ENCODE measurements at places on chromosomes 13 and 19.

DNA sequence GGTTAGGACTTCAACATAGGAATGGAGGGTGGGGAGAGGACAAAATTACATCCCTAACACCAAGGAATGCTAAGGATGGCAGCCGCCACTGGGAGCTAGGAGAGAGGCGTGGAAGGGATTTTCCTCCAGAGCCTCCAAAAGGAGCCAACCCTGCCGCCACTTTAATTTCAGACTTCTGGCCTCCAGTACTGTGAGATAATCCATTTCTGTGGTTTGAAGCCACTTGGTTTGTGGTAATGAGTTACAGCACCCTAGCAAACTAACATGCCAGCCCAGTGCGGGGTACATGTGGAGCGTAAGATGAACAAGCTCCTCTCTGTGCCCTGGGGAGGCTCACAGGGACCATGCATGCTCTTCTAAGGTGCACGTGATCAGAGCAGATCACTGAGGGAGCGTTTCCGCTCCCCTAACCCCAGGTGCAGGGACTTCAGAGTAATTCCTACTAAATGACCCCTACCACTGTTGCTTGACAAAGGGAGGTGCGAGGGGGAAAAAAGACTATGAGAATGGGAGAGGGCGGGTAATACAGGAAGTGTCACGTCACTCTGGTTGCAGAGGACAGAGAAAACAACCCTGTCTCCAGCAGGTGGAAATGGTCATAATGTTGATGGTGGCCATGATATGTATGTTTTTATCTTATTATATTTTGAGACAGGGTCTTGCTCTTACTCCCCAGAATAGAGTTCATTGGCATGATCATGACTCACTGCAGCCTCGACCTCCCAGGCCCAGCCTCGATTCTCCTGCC is 12.0 kb downstream of the FPR1 start:
- DNase-seq = no peak

- DNase-seq = no peak
Observed at GRCh38 chr13:32905864-32906180, 110.4 kb upstream of the KL start.

- peak; percentile 21 for DNase-seq
Observed at GRCh38 chr13:91078093-91078679, 269.3 kb upstream of the MIR17HG start.

GRCh38 chr13:109131698-109132257 is 502.4 kb downstream of the MYO16 start:
- DNase-seq = no peak

- DNase-seq = no peak
Observed at GRCh38 chr13:107587681-107588080, 627.7 kb downstream of the LIG4 start.

DNA sequence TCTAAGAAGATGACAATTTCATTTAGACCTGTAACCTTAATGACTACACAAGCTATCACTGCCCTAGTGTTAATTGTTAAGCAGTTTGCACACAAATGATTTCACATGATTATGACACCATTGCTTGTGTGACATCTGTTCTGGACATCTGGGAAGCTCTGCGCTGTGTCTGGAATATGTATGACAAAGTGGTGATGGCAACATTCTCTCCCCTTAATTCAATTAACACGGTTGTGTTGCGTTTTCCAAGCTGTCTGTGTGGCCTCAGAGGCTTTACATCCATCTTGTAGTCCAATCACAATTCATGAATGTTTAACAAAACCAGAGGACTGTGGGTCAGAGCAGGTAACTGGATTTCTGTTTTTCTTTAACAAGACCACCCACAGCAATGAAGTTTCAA is 204.4 kb downstream of the COG6 start:
- no peak for DNase-seq

DNA sequence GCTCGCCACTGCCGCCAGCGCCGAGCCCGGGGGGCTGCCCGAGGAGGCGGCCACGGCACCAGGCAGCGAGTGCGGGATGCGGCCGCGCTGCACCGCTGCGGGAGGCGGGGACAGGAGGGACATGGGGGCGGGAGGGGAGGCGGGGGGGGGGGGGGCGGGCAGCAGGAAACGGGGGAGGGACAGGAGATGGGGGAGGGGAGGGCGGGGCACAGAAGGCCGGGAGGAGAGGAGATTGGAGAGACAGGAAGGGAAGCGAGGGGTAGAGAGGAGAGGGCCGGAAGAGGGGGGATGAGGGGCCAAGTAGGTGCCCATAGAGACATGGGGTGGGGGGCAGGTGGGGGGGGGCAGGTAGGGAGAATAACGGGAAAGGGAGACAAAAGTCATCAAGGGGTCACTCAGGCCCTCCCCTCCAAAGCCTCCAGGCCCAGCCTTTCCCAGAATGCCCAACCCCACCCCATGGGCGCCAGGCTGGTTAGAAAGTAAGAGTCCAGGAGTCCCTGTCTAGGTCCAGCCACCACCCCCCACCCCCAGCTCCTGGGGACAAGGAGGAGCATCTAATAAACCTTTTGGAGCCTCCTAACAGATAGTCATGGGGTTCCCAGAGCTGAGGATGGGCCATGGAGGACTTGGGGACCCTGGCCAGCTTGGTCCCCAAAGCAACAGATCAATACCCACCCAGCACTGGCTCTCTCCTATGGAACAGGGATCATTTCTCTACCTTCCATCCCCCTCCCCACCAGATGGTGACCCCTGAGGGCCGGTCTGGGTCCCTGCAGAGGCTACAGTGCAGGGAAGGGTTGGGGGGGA is 9.5 kb downstream of the NR2F6 start:
- no peak for DNase-seq

Measured in kidney capillary endothelial cell (primary cell).